Effector CD4-positive, alpha-beta T cell (primary cell): ENCODE measurements at places on chromosomes 16 and 17.

DNA sequence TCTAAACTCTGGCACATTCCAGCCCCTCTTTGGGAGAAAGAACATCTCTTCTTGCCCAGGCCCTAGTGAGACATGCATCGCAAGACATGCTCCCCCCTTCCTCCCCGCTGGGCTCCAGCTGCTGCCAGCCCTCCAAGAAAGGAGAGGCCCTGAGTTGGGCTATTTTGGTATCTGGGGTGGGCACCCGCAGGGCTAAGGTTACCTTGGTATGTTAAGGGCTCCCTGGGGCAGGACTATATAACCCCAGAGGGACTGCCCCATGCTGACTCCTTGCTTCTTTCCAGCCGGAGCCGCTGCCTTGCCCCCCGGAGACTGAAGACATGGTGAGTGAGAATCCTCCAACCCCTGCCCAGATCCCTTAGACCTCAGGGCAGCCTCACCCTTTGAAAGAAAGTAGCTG is at the start of gene MYL11:
Gene MYL11 (plus strand): TSS at position 265 of the 400 bp plus-strand sequence. CDS start 56 bp downstream, at position 321.
- no peak for DNase-seq

GRCh38 chr16:87593710-87594258 is 8.5 kb upstream of the JPH3 start:
- DNase-seq, result no peak

DNA sequence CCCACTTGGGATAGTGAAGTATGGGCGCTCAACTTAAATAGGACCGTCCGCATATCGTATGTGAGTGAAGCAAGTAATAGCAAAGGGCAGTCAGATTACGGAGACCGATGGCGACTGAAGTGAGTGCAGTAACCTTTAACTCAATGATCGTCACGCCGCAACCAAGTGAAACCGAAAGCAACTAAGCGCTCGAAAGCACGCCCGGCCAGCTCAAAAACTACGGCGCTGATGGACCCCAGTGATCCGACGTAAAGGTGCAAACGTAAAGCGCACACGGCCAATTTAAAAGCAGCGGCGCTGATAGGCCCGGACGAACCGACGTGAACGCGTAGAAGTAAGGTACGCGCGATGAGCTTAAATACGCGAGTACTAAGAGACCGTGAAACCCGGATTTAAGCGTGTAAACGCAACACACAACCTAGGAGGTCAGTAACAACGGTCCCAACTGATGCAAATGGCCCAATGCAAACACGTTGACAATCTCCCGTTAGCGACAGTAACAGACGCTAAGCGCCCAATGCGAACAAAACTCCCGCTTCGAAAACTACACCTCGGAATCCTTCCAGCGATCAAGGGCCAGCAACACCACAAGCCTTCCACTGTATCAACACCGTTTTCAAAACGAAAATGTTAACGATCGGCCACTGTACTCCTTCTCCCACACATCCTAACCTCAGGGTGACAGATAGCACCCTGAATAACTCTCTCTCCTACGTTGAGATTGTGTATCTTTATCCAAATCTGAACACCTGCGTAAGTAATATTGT is 37.9 kb upstream of the ARL4D start:
- DNase-seq, result peak; percentile 76

- no peak for DNase-seq
These were observed 11.8 kb upstream of the GAS7 start for GRCh38 chr17:10210151-10210574.

DNA sequence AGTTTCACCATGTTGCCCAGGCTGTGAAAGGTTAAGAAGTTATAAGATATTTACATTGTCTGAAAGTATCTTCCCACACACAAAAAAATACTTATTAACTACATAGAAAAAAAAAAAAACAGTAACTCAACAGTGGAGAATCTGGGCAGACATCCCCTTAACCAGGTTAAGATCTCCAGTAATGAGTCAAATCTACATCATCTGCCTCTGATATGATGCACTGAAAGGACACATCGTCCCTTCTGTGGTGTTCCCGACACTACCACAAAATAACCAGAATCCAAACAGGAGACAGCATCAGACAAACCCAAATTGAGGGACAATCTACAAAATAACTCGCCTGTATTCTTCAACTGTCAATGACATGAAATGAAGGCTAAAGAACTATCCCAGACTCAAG is 40.0 kb downstream of the CMTM4 start:
- no peak for DNase-seq

DNA sequence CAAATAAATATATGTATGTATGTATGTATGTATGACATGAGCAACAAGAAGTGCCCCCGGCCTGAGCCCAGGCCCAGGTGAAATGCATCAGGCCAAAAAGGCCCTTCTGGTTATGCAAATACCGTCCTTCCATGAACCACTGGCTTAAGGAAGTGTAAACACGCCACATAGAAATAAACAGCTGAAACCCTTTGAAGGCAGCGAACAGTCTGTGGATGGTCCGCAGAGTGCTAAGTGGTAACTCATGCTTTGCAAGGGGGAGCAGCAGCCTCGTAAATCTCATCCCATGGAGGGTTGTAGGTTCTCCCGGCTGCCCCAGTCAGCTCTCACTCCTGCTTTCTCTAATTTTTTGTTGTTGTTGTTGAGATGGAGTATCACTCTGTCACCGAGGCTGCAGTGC is 36.7 kb downstream of the COTL1 start:
- DNase-seq, result no peak
